NCI-H446 treated with DMSO at 0.1 percent for 48 hours (cell line): ENCODE measurements at places on chromosomes 6 and 20.

GRCh38 chr6:46042355-46042999 lies 26.8 kb upstream of the CLIC5 start:
- DNase-seq, result peak; percentile 9

DNA sequence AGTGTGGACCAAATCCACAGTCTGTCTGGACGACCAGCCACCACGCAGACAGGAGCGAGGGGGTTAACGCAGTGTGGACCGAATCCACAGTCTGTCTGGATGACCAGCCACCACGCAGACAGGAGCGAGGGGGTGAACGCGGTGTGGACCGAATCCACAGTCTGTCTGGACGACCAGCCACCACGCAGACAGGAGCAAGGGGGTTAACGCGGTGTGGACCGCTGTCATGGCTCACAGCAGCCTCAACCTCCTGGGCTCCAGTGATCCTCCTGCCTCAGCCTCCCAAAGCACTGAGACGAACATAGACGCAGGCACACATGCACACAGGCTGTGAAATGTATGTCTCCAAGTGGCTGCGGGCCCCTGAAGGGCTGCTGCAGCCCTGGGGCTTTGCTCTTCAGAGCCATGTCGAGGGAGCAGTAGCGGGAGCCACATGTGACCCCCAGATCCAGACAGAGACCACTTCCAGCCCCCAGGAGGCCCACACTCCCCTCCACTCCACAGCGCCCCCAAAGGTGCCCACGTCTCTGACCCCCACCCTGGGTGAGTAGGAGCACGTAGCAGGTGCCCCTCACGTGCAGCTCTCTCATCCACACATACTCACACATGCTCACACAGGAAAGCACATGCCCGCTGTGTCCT lies 98.1 kb downstream of the YTHDF1 start:
- no peak for DNase-seq

GRCh38 chr20:4091490-4092479 lies 76.4 kb upstream of the RNF24 start:
- DNase-seq, result no peak

DNA sequence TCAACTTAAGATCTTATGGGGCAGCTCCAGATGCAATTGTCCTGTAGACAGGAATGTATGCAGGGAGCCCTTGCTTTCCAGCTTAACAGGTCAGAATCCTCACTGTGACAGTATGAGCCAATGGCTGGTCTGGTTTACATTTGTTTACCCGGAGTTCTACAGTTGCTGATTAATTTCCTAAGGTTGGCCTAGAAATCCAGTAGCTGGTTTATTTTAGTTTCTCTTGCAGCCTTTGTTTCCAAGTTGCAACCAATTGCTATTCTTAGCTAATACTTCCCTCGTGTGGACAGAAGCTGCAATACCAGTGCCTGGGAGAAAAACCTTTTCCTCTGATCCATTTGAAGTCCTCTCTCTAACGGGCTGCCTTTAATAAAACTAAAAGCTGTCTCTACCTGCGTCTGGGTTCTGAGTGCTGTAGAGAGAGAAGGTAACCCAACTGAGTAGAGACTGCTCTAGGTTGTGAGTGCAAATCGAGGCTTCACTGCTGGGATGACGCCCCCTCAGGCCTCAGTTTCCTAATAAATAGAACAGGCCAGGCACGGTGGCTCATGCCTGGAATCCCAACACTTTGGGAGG lies 45.9 kb downstream of the ZNF217 start:
- DNase-seq, result peak; percentile 43

GRCh38 chr6:25944688-25945574 lies 14.4 kb upstream of the SLC17A2 start:
- DNase-seq, result no peak

DNA sequence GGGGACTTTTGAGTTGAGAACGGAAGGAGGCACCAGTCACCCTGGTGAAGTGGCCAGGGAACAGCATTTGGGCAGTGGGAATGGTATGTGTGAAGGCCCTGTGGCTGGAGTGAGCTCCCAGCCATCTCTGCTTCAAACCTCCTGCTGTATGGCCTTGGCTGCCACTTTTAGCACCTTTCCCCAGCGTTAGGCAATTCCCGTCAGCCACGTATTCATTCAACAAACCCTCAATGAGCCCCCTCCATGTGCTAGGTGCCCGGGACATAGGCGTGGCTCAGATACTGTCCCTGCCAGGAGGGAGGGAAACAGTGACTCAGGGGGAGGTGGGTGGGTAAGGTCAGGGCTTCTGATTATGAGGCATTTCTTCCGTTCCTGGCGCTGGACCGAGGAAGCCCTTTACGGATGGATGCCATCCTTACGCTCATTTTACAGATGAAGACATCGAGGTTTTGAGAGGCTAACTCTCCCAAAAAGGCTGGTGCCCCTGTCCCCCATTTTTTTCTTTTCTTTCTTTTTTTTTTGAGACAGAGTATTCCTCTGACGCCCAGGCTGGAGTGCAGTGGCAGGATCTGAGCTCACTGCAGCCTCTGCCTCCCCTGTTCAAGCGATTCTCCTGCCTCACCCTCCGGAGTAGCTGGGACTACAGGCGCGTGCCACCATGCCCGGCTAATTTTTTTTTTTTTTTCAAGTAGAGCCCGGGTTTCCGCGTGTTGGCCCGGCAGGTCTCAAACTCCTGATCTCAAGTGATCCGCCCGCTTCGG lies 37.5 kb downstream of the SRC start:
- no peak for DNase-seq

DNA sequence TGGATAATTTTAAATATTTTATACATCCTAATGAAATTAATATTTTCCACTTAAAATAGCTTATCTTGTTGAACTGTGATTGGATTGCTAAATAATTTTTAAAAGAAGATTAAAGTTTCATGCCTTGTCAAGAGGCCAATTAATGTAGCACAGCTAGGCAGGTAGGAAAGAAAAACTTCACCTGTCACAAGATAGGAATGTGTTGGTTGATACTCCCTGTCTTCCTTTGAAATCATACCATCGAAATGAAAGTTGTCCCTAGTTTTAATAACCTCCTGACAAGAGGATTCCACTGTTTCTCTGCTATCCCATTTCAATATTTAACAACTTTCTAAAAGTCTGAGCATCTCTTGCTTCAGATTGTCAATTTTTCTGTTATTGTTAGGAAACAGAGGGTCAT lies 80.8 kb downstream of the BMP6 start:
- no peak for DNase-seq

- DNase-seq, result no peak
These were observed 34.2 kb downstream of the ANKRD60 start for GRCh38 chr20:58194175-58194791.
